SJSA1 (cell line): ENCODE measurements at places on chromosomes 11 and 22.

DNA sequence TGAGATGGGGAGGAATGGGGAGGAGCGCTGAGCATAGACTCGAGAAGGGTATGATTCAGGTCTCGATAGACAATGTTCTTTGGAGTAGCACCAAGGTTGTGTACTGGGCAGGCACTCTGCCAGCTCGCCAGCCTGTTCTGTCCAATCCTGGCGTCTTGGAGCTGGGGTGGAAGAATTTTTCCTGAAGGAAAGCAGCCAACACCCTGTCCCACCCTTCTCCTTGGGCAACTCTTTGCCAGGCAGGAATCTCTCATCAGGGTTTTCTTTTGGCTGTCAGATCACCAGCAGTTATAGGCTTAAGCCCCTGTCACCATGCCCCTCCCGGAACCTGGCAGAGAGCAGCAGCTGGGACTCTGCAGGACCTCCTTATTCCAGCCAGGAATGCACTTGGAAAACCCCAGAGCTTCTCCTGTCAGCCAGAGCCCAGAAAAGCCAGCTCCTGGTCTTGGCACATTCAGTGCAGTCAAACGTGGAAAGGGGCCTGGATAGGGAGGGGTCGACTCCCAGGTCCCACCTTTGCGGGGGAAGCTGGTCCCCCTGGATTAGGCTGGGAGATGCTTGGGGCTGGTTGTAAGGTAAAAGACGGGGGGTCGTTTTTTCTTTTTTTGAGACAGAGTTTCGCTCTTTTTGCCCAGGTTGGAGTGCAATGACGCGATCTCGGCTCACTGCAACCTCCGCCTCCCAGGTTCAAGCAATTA lies 14.4 kb upstream of the SPTBN2 start:
- DNase-seq = peak; percentile 49

GRCh38 chr22:37298748-37299495 lies 16.6 kb downstream of the CYTH4 start:
- no peak for DNase-seq

DNA sequence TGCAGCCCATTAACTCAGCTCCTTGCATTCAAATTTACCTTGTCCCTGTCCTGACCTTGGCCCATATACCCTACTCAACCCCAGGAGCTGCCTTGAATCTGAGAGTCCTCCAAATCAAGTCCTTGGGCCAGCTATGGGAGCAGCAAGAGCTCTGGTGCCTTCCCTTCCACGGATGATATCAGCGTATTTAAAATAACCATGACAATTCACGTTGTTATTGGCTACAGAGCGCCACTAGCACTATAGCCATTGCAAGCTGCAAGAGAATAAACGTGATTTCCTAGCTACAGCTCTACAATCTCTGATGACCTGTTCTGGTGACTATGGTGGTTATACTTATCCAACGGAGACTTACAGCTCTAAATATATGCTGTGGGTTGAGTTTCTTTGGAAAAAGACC lies 357.8 kb downstream of the LARGE1 start:
- no peak for DNase-seq

DNA sequence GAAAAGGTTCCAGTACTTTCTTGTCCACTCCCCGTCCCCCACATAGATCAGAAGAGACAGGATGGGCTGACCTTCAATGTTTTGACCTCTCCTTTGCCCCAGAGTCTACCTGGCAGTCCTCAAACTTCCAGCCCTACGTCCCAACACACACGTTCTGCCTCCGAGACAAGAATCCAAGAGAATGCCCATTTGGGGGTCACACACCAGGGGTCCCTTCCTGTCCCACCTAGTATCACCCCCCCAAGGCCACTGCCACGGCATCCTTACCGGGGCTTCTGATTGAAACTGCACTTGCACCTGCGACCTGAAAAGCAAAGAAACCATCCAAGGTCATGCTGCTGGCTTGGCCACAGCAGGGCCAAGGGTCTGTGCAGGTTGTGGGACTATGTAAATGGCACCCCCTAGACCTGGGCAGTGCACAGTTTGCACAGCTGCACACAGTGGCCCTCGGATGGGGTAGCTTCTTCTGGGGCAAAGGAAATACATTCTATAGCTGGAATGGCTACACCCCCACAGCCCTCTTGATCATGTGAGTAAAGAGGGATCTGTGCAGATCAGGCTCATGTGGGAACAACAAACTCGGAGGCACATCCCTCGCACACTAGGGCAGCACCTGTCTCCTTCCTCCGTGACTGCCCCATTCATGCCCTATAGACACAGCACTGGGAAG lies 16.5 kb upstream of the FXYD2 start:
- no peak for DNase-seq

- no peak for DNase-seq
Observed at GRCh38 chr11:127625402-127625801, 624.8 kb upstream of the KIRREL3 start.

DNA sequence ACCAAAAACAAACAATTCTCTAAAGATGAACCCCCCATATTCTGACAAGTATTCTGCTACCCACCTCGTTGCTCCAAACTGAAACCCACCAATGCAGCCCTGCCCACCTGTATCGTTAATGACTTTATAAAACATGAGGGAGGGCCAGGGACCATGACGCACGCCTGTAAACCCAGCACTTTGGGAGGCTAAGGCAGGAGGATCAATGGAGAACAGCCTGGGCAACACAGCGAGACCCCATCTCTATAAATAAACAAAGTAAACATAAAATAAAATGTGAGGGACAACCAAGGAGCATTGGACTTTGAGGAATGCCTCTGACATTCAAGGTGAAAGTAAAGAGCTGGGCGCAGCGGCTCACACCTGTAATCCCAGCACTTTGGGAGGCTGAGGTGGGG lies 39.8 kb upstream of the ATXN10 start:
- no peak for DNase-seq

DNA sequence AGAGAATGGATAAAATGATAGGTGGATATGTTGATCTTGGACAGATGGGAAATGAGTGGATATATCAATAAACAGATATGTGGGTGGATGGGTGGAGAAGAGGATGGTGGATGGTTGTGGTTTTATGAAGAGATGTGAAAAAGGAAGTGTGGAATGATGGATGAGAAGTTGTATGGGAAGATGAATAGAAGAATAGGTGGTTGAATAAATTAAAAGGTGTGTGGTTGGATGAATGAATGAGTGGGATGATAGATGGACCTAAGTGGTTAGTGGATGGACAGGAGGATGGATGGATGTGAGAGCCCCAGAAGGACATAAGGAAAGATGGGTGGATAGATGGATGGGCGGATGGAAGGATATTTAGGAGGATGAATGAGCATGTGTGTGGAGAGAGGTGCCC lies 913 bp upstream of the CD44 start:
- DNase-seq = no peak
